ENCODE measurements at places on chromosomes 13 and 19.

DNA sequence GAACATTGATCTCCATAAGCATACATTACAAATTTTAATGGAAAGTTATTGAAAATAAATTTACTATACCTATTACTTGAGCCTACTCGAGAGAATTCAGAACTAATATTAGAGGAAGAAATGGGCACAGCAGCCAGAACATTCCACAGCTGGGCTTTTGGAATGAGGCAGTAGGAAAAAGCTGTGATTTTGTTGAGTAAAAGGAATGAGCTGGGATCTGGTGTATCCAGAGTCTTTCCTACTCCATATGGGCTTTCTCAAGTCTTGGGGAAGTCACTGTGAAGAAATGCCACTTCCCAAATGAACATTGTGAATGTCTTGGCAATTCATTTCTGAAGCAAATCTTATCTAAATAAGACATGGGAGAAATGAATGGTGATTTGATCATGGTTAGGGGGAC lies 93.1 kb downstream of the CYSLTR2 start:
- DNase-seq: no peak

DNA sequence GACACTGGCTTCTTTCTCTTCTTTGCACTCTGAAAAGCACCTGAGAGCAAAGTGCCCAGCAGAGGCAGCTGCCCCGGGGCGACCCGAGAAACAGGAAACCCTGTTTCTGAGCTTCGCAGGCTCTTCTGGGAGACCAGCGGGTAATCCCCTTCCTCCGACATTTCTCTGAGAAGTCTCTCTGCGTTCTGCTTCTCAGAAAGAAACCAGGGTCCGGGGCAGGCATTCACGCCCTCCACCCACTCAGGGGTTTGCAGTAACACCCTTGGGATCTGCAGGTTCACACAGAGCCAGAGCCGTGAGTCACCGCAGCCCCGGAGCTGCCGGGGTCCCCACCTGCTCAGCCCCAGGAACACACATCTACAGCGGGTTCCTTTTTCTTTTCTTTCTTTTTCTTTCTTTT lies 86.0 kb downstream of the GADD45B start:
- no peak for DNase-seq

- DNase-seq: peak; percentile 19
Observed at GRCh38 chr13:49958321-49958720, 22.2 kb upstream of the SPRYD7 start.

GRCh38 chr13:35349052-35349451 lies 127.4 kb downstream of the MAB21L1 start:
- no peak for DNase-seq

DNA sequence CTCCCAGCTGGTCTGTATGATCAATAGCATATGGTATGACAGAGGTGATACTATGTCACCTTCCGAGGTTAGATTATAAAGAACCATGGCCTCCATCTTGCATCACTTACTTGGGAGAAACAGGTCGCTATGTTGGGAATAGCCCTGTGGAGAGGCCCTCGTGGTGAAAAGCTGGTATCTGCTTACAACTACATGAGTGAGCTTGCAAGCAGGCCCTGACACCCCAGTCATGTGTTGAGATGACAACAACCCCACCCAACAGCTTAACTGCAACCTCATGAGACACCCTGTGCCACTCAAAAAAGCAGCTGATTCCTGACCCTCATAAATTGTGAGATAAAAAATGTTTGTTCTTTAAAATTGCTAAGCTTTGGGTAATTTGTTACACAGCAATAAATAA lies 18.8 kb downstream of the MTRF1 start:
- DNase-seq: peak; percentile 54

GRCh38 chr19:38831142-38831605 lies 420 bp downstream of the ECH1 start:
- DNase-seq: peak; percentile 94

- DNase-seq: no peak
Observed at GRCh38 chr13:36357231-36357630, 11.0 kb upstream of the SPART start.

- DNase-seq: peak; percentile 76
Observed at GRCh38 chr13:64428196-64428595, 2801.9 kb downstream of the PCDH9 start.

DNA sequence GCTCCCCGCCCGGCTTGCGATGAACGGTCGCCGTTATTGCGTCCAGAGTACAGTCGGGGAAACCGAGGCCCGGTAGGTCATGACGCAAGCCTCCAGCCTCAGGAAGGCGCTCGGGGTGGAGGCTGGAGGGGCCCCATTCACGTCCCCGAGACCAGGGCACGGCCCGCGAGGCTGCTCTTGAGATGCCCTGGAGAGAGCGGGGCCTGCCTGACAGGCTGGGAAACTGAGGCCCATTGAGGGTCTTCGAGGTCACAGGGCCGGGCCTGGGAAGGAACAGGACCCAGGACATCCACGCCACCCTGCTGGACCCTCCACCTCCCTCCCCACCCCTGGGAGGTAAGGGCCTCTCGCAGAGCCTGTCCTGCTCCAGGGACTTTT lies 367 bp downstream of the NDUFS7 start:
- DNase-seq: no peak

DNA sequence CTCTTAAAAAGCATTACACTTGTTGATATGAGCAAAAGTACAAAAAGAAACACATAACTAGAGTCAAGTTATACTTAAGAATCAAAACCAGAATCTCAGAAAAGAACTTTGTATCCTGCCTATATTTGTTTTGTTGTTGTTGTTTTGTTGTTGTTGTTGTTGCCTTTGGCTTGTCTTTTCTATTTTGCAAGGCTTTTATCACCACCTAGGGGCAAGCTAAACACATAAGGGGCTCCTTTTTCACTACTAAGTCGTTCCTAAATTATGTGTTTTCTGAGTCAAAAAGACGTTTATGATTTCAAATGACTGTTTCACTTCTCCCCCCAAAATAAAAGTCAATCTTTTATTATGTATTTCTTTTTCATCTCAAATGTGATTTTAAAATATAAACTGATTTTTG lies 250.2 kb downstream of the RBM26 start:
- DNase-seq: no peak

- no peak for DNase-seq
Observed at GRCh38 chr19:3171894-3172672, 6.5 kb upstream of the S1PR4 start.

- DNase-seq: peak; percentile 63
Observed at GRCh38 chr13:24693862-24694471, 13.8 kb downstream of the ATP12A start.

DNA sequence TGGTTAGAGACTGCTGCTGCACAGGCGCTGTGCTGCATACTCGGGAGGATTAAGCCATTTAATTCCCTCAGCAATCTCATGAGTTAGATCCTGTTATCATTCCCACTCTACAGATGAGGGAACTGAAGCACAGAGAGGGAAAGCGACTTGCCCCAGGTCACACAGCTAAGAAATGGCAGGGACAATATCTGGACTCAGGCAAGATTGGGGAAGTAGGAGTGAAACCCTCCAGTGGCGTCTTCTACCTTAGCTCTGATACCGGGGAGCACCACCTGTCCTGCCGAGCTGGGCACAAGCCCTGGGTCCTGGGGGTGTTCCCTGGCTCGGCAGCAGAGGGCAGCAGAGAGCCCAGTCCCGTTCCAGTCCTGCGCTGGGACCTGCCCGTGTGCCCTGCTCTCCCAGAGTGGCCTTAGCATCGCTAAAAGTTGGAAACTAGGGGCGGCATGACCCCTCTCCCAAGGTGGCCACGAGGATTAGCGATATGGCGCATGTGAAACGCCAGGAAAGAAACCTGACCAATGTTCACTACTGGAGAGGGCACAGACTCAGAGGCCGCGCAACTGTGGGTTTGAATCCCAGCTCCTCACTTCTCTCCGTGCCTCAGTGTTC lies 20.5 kb downstream of the CYTH2 start:
- DNase-seq: peak; percentile 76

- peak; percentile 84 for DNase-seq
Observed at GRCh38 chr13:20495087-20496023, 30.3 kb downstream of the CRYL1 start.

GRCh38 chr13:37136187-37136586 lies 30.7 kb upstream of the CSNK1A1L start:
- peak; percentile 12 for DNase-seq

DNA sequence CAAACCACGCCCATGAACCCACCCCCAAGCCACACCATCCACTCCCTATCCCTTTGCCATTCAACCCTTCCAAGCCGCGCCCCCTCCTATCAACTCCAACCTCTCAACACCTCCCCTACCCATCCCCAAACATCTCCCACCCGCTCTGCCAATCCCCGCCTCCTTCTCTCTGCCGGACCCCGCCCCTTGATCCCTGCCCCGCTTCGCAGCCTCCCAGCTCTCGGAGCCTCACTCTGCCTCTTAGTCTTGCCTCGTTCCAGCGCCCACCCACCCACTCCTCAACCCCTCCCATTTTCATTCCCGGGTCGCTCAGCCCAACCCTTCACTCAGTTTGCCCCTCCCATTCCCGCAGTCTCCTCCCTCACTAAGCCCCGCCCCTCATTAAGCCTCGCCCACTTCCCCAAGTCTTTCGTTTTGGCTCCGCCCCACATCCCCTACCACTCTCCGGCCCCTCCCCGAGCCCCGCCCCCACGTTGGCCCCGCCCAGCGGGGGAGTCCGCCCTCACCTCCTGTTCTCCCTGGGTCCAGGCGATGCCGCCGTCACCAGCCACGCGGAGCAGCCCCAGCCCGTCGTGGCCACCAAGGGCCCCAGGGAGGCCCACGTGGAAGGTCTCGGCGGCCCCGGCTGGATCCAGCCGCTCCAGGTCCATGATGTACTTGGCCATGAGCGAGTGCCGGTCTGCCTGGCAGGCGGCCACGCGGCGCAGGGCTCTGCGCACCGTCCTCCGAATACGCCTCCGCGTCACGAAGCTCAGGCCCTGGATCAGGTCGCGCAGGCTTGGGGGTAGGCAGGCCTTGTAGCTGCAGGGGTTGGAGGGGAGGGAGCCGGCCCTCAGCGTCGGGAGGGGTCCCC lies 5.7 kb downstream of the JAK3 start:
- peak; percentile 91 for DNase-seq

- DNase-seq: peak; percentile 59
Observed at GRCh38 chr19:16041299-16041990, 34.9 kb upstream of the TPM4 start.

DNA sequence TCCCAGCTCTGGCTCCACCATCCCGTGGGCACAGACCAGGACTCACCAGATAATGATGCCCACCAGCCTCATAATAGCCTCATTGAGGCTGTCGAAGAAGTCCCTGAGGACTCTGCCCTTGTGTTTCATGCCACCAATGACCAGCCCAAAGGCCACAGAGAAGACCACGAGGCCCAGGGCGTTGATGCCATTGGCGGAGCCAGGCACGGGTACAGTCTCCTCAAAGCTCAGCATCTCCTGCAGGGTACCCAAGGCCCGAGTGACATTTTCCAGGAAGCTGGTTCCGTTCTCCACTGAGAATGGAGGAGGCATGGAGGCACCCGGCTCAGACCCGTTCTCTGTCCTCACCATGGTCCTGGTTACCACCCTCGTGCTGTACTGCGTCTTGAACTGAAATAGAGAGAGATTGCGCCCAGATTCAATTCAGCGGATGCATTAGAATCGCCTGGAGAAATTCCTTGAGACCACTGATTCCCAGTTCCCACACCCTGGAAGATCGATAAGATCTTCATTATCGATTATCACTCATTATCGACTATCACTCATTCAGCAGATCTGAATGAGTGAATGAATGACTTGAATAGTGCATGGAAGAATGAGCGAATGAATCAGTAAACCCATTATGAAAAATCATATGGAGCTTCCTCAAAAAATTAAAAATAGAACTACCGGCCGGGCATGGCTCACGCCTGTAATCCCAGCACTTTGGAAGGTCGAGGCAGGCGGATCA lies 17.5 kb downstream of the SLC1A6 start:
- DNase-seq: no peak

GRCh38 chr13:50127726-50128291 lies 112.6 kb downstream of the KCNRG start:
- DNase-seq: no peak

- peak; percentile 88 for DNase-seq
Observed at GRCh38 chr13:51619614-51620013, 35.4 kb downstream of the WDFY2 start.
